ENCODE measurements at places on chromosomes 4 and X.

DNA sequence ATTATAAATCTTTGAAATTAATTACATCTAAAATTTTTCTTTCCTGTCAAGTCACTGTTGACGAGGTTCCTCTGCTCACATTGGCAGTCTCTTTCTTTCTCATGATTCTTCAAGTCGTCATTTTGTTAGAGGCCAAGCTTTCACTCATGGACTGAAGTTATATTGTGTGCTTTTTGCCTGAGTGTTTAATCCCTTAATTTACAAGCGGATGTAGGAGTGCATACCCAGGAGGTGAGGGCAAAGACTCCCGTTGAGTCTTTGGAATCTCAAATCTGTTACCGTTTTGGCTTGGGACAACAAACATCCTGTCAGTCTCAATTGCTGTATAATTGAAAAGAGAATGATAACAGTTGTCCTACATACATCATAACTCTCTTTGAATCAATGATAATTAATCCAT, 345.0 kb downstream of the TRIML1 start:
- no peak for DNase-seq

DNA sequence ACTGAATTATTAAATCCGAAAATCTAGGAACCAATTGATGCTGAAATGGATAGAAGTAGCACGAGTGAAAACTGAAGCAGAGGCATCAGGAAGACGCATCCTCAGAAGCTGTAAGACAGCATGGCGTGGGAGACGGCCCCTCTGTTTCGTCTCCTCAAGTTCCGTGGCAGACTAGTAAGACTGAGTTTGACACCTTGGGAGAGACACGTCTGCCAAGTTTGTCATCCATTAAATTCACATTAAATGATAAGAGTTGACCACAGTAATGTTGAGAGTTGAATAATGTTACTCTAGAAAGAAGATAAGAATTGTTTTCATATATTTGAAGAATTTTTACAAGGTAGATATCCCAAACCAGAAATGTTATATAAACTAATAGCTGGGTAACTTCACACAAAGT, 736.1 kb upstream of the FRG1 start:
- no peak for DNase-seq

DNA sequence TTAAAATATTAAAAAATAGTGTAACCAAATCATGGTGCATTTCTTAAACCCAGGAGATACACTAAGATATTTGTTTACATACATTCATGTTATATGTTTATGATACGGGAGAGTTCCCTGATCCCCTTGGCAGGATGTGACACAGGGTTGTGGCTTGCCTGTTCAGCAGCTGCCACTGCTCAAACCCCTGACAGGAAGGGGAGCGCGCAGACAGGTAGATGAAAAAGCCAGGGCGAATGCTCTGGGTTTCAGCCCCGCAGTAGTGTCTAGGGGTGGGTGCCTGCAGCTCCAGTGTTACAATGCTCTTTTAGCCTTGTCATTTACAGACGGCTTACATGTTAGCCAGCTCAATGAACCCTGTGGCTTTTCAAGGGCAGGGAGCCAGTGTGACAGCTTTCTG, 1343.8 kb upstream of the IGFBP7 start:
- no peak for DNase-seq

- DNase-seq = no peak
Measured at GRCh38 chr4:177222781-177223180, 86.9 kb upstream of the NEIL3 start.

DNA sequence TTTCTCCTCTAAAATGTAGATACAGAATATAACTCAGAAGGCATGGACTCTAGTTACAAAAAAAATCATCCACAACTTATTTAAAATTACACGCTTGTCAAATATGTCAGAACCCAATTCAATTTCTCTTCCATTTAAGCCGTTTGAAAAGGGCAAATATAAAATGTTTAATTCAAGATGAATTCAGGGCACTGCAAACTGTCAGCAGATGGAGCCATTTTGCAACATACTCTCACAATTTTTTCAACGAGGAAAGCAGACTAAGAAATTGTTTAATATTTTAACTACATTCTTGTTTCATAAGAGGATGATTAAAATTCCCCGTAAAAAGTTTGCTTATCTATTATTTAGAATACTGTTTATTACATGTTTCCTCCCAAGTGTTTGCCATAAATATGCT, 321.3 kb upstream of the CPXCR1 start:
- no peak for DNase-seq

Data from effector memory CD4-positive, alpha-beta T cell (primary cell).